ENCODE measurements at places on chromosomes 3 and 15.

GRCh38 chr3:106611841-106612240 is 743.0 kb upstream of the CBLB start:
- no peak for DNase-seq

DNA sequence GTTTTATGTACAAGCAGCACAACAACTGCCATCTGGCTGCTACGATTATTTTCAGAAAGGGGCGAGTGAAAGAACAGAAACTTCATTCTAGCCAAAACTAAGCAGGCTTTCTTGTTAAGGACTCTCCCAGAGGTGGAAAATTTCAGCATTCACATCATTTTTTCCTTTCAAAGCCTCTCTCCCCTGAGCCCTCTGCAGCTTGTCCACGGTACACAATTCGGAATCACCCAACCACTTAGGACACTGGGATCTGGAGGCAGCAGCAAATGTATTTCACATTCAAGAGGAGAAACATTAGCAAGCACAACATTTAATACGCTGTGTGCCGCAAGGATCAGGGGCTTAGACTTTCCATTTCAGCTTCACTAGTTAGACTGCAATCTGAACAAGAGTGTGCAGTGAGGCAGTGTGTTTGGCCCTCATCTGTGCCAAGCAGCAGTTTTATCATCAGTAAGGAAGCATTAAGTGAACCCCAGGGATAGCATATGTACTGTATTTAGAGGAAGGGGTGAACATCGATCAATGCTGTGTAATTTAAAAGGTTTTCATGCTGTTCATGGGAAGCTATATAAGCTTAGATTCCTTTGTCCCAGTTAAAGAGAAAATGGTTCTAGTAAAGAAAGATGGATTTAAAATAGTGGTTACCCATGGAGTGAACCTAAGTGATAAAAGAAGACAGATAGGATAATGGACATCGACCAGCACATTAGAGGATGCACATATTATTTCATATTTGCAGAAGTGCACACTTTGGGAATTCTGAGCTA is 504.9 kb downstream of the TBL1XR1 start:
- DNase-seq: no peak

- DNase-seq: no peak
These were observed 27.9 kb downstream of the EHD4 start for GRCh38 chr15:41944313-41944940.

GRCh38 chr3:188442430-188442829 is 288.5 kb downstream of the LPP start:
- no peak for DNase-seq

DNA sequence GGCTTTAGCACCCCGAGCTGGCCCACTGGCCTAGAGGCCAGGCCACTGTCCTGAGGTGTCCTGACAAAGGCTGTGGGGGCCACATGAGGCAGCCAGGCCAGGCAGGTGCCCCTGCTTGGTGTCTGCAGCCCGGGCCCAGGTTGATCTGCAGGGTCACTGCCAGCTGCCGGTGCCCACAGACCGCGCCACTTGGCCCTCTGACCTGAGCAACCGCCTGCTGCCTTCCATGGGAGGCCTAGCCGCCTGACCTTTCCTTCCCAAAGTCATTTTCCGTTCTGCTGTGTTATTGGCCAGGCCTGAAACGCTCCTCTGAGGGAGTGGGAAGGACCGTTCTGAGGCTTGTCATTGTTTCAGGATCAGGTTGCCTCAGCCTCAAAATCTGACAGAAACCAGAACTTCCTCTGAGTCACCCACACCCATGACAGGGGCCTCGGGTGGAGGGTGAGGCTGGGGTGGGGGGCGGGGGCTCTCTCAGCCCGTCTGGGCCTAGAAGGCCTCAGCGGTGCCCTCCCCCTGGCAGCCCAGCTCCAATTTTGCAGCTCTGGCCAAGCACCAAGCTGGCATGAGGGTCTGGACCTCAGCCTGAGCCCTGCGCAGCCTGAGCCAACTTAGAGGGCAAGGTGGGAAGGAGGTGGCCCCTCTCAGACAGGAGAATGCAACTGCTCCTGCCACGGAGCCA is 140.7 kb upstream of the MEF2A start:
- peak; percentile 57 for DNase-seq

GRCh38 chr3:184336547-184337398 is 627 bp upstream of the FAM131A start:
- DNase-seq: no peak

GRCh38 chr3:174333640-174334039 is 525.5 kb upstream of the NAALADL2 start:
- DNase-seq: no peak

GRCh38 chr3:115498421-115498820 is 124.9 kb upstream of the GAP43 start:
- no peak for DNase-seq

DNA sequence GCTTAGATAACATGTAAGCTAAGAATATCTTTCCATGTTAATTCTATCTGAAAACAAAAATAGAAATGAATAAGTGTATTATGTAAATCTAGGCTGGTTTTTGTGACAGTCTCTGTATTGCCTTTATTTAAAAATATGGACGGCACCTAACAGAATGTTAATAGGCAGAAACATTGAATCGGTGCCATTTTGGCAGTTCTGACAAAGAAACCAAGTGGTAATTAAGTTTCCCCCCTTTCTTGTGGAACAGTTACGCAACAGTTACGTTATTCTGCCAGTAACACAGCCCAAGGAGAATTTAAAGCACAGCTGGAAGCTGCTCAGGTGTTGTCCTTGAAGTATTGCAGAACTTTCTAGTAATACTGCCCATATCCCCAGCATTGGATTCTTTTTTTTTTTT is 21.5 kb downstream of the LARS2 start:
- DNase-seq: no peak

Measured in GM12891 (cell line).